ENCODE measurements at places on chromosomes 5 and 9.

DNA sequence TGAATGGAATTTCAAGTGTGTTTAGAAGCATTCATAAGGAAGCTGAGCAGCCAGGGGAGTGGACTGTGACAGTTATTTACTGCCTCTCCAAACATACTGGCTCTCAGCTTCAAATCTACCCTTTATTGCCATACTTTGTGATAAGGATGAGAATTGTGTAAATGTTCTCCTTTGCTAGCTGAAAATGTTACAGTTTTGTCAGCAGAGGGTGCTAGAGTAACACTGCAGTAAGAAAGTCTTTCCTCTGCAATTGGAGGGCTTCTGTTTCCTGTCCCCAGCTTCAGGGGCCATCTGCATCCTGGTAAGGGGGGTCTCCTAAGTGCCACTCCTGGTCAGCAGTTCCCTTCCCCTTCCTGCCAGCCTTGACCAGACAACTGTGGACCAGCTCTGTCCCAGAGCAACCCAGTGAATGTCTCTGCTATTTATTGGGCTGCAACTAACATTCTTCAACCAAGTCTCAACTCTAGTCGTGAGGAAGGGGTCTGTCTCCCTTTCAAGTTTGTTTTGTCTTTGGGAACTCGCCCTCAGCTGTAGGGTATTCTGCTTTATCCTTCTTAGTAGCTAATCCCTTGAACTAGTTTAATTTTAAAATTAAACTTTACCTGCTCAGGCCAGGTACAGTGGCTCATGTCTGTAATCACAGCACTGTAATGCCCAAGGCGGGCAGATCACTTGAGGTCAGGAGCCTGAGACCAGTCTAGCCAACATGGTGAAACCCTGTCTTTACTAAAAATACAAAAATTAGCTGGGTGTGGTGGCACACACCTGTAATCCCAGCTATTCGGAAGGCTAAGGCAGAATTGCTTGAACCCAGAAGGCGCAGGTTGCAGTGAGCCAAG is 45.3 kb downstream of the RAPGEF6 start:
- peak; percentile 79 for DNase-seq

DNA sequence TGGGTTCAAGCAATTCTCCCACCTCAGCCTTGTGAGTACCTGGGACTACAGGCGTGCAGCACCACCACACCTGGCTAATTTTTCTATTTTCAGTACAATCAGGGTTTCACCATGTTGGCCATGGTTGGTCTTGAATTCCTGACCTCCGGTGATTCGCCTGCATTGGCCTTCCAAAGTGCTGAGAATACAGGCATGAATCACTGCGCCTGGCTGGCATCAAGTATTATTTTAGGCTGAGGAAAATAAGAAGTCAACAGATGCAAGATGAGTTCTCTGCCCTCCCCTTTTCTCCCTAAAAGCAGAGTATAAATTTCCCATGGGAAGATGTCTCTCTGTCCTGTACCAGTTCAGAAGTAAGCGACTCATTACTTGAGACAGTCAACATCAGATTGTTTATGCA is 71.5 kb downstream of the ELAVL2 start:
- no peak for DNase-seq

GRCh38 chr5:93789173-93790067 is 48.0 kb upstream of the POU5F2 start:
- no peak for DNase-seq

- no peak for DNase-seq
Observed at GRCh38 chr5:154836225-154836624, 14.2 kb downstream of the FAXDC2 start.

- DNase-seq: no peak
Observed at GRCh38 chr5:96726802-96727201, 64.6 kb downstream of the CAST start.

DNA sequence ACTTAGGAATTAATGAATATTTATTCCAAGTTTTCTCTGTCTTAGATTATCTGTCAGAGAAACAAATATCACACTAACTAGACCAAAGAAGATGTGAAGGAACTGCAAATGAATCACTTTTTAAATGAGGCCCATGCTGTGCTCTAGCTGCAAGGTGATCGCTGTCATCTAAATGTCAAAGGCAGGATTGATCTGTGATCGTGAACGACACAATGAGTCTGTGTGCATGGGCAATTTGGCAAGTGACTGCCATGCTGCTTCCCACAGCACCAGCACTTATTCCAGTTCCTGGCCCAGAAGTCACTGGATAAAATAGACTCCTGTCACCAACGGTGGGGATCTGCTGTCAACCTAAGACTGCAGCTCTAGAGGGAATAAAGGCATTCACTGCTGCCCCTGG is 141.2 kb downstream of the TRIM36 start:
- no peak for DNase-seq

DNA sequence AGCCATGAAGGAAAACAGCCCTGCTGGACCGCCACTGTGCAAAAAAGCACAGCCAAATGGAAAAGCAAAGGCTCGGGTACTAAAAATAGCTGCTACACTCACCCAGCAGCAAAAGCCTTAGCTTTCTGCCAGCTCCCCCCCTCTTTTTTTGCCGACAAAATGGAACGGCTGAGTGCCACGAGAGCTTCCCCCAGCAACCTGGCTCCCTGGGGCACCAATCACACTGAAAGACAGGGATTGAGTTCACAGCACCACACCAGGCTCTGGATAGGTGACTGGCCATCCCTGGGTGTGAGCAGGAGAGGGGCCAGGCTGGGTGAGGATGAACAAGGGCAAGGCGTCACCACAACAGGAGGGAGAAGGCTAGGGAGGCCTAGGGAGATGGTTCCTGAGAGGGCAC is 66.7 kb downstream of the SIL1 start:
- DNase-seq: peak; percentile 74

GRCh38 chr5:11130131-11130530 is 369.1 kb upstream of the DAP start:
- peak; percentile 34 for DNase-seq

GRCh38 chr5:172106511-172107356 is 81.3 kb downstream of the STK10 start:
- peak; percentile 93 for DNase-seq

- DNase-seq: peak; percentile 17
Observed at GRCh38 chr9:99071313-99072039, 33.4 kb upstream of the TGFBR1 start.

GRCh38 chr5:82784521-82784920 is 292.7 kb downstream of the TMEM167A start:
- no peak for DNase-seq

GRCh38 chr5:67878933-67879332 is 336.6 kb upstream of the PIK3R1 start:
- DNase-seq: no peak

DNA sequence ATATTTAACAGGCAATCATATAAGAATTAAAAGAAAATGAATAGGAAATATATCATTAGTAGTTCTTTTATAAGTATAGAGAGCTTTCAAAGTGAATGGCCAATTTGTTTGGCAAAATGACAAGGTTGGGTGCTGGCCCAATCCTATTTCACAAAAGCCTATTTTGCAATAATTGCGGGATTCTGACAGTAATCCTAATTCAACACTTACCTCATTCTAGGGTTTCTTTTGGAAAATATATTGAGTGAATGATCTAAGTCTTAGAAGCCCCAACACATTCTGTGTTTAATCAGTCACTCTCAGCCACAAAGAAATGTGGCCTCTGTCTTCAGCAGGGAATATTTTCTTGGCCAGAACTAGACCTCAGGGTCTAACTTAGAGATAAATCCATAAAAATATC is 835.9 kb upstream of the ZNF608 start:
- DNase-seq: peak; percentile 13

DNA sequence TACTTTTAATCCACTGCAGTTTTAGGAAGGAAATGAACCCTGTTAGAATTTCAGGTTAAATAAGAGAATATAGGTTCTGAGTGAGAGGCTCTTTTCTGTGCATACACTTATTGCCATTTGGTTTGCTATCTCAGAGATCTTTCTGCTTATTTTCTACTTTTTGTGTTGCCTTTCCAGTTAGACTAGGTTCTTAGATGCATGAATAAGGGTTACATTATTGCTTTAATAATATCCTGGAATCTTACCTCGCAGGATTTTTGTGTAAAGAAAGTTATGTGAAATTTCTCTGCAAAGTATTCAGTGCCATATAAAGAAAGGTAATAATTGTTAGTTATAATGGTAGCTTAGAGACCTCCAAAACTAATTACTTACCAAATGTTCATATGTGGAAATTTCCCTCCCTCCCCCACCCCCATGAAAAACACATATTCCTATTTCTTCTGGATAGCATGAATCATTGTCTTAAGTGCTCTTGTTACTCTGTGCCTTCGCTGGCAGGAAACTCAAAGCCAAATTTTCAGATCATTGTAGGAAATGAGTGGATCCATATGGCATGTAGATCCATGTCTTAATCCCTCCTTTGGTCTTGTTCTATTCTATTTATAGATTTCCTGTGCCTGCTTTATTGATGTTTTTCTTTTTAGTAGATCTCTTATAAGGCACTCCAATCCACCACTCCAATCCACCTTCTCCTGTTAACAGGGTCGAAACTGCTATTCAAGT is 2.7 kb upstream of the APBA1 start:
- no peak for DNase-seq

DNA sequence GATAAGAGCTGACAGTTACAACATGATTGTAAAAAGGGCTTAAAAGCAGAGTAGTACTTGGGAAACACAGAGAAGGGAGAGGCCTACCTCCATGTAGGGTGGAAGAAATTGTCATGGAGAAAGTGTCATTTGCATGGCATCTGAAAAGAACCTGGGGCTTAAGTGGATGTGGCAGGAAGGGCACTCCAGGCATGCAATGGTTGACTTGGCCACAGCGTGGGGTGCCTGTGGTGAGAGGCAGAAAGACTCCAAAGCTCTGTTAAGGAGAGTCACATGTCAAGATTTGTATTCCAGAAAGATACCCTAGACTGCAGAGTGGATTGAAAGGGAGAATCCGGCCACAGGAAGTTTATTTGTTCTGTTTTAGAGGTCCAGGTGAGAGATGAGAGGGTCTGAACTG is 2.4 kb downstream of the POLR3G start:
- peak; percentile 42 for DNase-seq

GRCh38 chr9:14080959-14081542 is 232.9 kb downstream of the NFIB start:
- DNase-seq: peak; percentile 55

GRCh38 chr9:113137196-113138168 is 13.3 kb upstream of the SLC31A2 start:
- DNase-seq: no peak

DNA sequence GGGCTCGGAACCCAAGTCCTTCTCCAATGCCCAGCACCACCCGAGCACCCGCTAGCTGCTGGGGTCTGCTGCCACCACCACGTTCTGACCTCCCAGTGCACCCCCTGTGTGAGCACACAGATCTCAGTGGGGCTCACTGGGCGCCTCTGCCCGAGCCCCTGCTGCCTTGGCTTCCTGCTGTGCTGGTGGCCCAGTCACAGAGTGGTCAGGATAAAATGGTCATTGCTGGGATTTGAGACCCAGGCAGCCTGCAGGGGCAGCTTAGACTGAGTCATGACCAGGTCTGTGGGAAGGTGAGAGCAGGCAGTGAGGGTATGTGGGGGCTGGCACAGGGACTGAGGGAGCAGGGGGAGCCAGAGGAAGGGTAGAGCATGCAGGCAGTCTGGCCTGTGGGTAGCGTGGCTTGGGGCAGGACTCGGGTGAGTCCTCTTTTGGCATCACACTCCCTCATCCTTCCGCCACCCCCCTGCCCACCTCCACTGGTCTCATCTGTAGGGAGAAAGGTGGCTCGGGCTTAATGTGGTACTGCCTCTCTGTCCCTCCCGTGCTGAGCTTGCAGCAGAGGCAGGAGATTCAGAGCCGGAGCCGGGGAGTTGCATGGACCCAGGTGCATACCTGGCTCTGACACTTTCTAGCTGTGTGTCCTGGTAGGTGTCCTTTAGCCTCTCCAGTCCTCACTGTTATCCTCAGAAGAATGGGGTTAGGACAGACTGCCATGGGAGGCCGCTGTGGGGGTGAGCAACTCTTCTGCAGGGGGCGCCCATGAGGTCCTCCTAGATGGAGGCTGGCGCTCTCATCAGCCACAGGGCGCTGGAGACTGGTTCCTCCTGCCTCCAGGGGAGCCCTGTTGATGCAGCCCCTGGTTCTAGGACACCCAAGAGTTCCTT is 32.1 kb downstream of the USP20 start:
- DNase-seq: no peak

DNA sequence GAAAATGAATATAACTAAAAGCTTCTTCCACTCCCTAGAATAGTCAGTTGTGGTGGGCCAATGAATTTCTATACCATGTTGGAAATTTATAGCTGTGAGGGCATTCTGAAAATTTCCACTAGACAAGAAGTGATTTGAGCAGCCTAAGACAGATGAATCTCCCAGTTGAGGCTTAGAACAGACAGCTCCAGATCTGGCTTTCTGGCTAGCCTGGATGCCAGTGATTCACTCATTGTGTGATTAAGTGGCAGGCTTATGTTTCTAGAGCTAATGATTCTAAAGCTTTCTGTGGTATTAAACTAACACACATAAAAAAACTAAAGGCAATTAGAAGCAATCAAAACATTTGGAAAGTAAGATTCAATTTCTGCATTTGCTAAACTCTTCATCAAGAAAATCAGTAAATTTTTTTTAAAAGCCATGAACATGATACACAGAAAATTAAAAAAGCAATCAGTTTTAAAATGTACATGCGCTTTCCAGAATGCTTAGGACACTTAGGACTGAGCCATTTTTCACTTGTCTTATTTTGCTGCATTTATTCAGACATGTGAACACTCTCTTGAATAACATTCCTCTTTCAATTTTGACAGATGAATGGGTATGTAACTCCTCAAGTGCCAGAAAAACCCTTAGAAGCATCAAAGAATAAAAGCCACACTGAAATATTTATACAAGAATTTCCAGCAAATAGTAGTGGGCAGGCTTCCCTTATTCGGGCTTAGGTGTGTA is 100.5 kb upstream of the GNAQ start:
- no peak for DNase-seq

DNA sequence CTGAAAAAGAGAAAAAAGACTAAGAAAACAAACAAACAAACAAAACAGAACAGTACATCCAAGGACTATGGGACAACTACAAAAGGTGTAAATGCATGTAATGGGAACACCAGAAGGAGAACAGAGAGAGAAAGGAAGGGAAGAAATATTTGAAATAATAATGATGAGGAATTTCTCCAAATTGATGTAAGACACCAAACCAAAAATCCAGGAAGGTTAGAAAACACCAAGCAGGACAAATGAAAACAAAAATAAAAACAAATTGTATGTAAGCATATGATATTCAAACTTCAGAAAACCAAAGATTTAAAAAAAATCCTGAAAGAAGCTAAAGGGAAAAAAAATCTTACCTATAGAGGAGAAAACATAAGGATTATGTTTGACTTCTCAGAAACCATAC is 125.9 kb upstream of the ACTBL2 start:
- no peak for DNase-seq

GRCh38 chr9:31486630-31487029 is 897.8 kb upstream of the ACO1 start:
- no peak for DNase-seq

DNA sequence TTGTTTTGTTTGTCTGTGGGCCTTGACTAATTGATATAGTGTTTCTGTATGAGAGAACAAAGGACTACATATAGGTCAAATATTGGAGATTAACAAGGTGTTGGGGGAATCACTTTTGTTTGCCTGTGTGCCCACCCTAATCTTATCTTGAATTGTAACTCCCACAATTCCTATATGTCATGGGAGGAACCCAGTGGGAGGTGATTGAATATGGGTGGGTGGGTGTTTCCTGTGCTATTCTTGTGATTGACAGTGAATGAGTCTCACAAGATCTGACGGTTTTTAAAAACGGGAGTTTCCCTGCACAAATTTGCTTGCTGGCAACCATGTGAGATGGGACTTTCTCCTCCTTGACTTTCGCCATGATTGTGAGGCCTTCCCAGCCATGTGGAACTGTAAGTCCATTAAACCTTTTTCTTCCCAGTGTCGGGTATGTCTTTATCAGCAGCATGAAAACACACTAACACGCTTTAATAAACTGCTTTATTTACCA is 64.9 kb upstream of the HSPB3 start:
- DNase-seq: no peak

- no peak for DNase-seq
Observed at GRCh38 chr5:14063691-14064090, 79.5 kb upstream of the TRIO start.
